Mesothelial cell of epicardium (in vitro differentiated cells): ENCODE measurements at places on chromosomes 6 and 20. TPM values are rescaled to one million over a fixed set of nuclear protein-coding genes. Genes with fewer than 3 reads are reported as not detected.

- H3K4me3 ChIP-seq: no peak overlapping the region
- H3K36me3 ChIP-seq: peaks cover 5% of the 10 kb centered on the region
- no peaks in the 10 kb centered on the region for H3K27me3 ChIP-seq
- DNase-seq: no peak
- H3K4me1 ChIP-seq: peaks cover 5% of the 10 kb centered on the region
Observed at GRCh38 chr6:144613859-144614258, 328.7 kb downstream of the UTRN start.

Gene RPRD1B
- total RNA-seq: 47.8 to 52.7 TPM (median 48.4 TPM) in 3 replicates

GRCh38 chr6:168150551-168151320 lies 71.7 kb upstream of the FRMD1 start:
- H3K27ac ChIP-seq: no peak overlapping the region
- no peak overlapping the region for H3K4me3 ChIP-seq
- DNase-seq: no peak
- peaks cover 8% of the 10 kb centered on the region for H3K27me3 ChIP-seq
- no peaks in the 10 kb centered on the region for H3K36me3 ChIP-seq

- DNase-seq: no peak
- H3K4me3 ChIP-seq: no peak overlapping the region
- H3K36me3 ChIP-seq: peaks cover 5% of the 10 kb centered on the region
- H3K4me1 ChIP-seq: no peaks in the 10 kb centered on the region
- no peak overlapping the region for H3K27ac ChIP-seq
Observed at GRCh38 chr6:111215131-111215530, 127.8 kb downstream of the SLC16A10 start.

Gene FOXF2
- 0.13 to 0.27 TPM in 2 of 3 replicates, not detected in the other for total RNA-seq

Gene RBPJL
- total RNA-seq: not detected in 3 replicates

- peak; percentile 55 for DNase-seq
- no peaks in the 10 kb centered on the region for H3K36me3 ChIP-seq
- H3K4me3 ChIP-seq: peak overlapping the region; percentile 60
- H3K27ac ChIP-seq: no peak overlapping the region
Observed at GRCh38 chr6:159169557-159170332, 545 bp downstream of the FNDC1 start.

GRCh38 chr20:10662151-10662550 lies 11.6 kb downstream of the JAG1 start:
- no peak overlapping the region for H3K4me3 ChIP-seq
- H3K36me3 ChIP-seq: peaks cover 49% of the 10 kb centered on the region
- H3K27me3 ChIP-seq: no peaks in the 10 kb centered on the region
- peak; percentile 14 for DNase-seq
- peaks cover 72% of the 10 kb centered on the region for H3K4me1 ChIP-seq

- H3K27ac ChIP-seq: no peak overlapping the region
- H3K4me3 ChIP-seq: no peak overlapping the region
- H3K4me1 ChIP-seq: peaks cover 27% of the 10 kb centered on the region
- H3K27me3 ChIP-seq: no peaks in the 10 kb centered on the region
- peaks cover 3% of the 10 kb centered on the region for H3K36me3 ChIP-seq
Observed at GRCh38 chr6:10720265-10720959, 2.5 kb upstream of the TMEM14C start.

Gene SCGN
- not detected in 3 replicates for total RNA-seq

DNA sequence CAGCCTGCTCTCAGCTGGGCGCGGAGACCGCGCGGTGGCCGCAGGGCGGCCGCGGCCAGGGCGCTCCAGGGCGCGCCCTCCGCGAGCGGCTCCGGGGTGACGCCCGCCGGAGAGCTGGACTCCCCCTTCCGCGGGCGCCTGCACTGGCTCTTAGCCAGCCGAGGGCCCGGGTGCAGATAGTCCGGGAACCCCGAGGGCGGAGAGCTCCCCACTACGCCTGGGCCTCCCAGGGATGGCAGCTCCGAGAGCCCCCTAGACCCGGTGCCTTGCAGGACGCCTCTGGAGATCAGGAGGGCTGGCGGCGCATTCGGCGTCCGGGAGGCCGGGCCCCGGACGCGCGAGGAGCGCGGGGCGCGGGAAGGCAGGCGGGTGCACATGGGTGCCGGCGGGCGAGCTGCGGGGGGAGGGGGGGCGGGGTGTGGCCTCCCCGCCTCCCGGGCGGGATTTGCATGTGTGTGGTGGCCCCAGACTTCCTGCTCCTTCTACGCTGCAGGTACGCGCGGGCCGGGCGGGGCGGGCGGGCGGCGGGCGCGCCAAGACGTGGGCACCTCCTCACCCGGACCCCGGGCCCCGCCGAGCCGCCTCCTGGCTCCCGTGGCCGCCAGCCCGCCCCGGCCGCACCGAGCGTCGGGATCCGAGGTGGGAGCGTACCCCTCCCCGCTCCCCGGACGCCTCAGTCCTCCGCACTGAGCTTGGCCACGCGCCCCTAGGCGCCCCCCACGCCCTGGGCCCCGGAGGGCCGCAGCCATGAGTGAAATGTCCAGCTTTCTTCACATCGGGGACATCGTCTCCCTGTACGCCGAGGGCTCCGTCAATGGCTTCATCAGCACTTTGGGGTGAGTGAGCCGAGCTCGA lies at the start of gene ITPR3:
Gene ITPR3, plus strand, starts transcription at position 467 of the 855 bp plus-strand sequence. Its CDS starts 281 bp downstream, at position 748.
- peaks cover 60% of the 10 kb centered on the region for H3K27me3 ChIP-seq
- H3K27ac ChIP-seq: no peak within 1 kb of the TSS
- H3K36me3 ChIP-seq: no peaks in the 10 kb centered on the region
- no peak for DNase-seq

- peaks cover 18% of the 10 kb centered on the region for H3K4me1 ChIP-seq
- H3K27me3 ChIP-seq: no peaks in the 10 kb centered on the region
- H3K27ac ChIP-seq: no peak overlapping the region
- no peak for DNase-seq
- H3K36me3 ChIP-seq: peaks cover 3% of the 10 kb centered on the region
- H3K4me3 ChIP-seq: no peak overlapping the region
Observed at GRCh38 chr6:127341471-127342202, 1.8 kb downstream of the ECHDC1 start.

DNA sequence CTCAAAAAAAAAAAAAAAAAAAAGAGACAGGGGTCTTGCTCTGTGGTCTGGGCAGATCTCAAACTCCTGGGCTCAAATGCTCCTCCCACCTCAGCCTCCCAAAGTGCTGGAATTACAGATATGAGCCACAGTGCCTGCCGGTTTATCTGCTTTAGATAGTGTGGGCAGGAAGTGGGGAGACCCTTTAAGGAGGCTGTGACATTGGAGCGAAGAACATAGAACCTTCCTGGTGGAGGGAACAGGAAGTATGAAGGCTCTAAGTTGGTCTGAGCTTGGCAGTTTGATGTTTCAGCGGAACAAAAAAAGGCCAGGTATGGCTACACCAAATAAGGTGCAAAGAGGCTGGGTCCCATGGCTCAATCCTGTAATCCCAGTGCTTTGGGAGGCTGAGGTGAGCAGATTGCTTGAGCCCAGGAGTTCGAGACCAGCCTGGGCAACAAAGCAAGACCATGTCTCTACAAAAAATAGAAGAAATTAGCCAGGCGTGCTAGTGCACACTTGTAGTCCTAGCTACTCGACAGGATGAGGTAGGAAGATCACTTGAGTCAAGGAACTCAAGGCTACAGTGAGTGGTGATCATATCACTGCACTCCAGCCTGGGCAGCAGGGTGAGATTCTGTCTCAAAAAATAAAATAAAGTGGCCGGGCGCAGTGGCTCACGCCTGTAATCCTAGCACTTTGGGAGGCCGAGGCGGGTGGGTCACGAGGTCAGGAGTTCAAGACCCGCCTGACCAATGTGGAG lies 8.7 kb upstream of the ZMYND8 start:
- no peak overlapping the region for H3K4me3 ChIP-seq
- DNase-seq: no peak
- H3K27ac ChIP-seq: peak overlapping the region; percentile 9
- H3K4me1 ChIP-seq: peaks cover 25% of the 10 kb centered on the region
- no peaks in the 10 kb centered on the region for H3K27me3 ChIP-seq

DNA sequence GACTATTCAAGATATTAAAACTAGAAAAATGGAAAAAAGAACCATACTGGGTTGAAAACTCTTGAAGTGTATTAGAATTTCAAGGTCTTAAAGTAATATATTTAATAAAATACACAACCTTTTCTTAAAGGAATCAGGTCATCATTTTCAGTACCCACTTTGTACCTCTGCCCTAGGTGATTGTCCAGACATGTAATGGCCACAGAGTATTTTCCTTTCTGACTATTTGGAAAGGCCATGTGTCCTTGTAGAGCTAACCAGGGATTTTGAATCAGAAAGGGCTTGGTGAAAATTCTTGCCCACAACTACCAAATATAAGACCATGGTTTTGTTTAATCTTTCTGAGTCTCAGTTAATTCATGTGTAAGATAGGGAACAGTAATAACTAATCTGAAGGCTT lies 91.4 kb upstream of the MLIP start:
- no peaks in the 10 kb centered on the region for H3K27me3 ChIP-seq
- no peak overlapping the region for H3K4me3 ChIP-seq
- DNase-seq: no peak
- H3K36me3 ChIP-seq: no peaks in the 10 kb centered on the region
- H3K27ac ChIP-seq: no peak overlapping the region

- H3K36me3 ChIP-seq: no peaks in the 10 kb centered on the region
- no peaks in the 10 kb centered on the region for H3K27me3 ChIP-seq
- H3K4me3 ChIP-seq: no peak overlapping the region
- no peak overlapping the region for H3K27ac ChIP-seq
- peaks cover 7% of the 10 kb centered on the region for H3K4me1 ChIP-seq
- DNase-seq: no peak
Observed at GRCh38 chr6:83467620-83468036, 36.8 kb upstream of the ME1 start.

DNA sequence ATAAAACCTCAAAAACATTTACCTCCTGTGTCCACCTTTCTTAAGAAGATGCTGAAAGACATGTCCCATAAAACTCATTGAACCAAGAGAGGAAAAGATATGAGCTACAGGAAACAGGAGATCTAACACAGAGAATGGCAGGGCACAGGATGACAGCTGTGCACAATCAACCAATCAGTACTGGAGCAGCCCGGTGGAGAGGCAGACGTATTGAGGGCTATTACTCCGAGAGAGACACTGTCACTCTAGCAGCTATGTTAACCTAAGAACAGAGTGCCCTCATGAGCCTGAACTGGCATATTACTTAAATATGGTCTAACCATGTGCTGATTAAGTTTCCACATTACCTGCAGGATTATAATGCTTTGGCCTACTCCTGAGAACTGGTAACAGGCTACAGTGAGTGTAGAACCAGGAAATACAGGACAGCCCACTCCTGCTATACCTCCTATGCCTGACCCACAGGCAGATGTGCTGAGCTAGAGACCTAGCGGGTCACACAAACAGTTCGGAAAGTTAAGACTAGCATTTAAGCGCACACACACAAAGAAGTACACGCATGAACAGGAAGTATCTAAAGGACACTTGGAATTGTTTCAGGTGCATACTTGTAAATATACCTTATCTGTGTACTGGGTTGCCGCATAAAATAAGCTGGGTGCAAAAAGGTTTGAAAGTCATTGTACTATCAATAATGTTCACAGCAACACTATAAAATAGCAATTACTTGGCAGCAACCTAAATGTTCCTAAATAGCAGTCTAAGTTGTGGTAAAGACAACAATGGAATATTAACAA lies 199.3 kb upstream of the SHLD1 start:
- no peak for DNase-seq
- H3K4me3 ChIP-seq: no peak overlapping the region
- peaks cover 34% of the 10 kb centered on the region for H3K36me3 ChIP-seq
- H3K27ac ChIP-seq: no peak overlapping the region
